ENCODE measurements at places on chromosomes 6 and 20.

- no peak for DNase-seq
These were observed 41.9 kb upstream of the PRSS16 start for GRCh38 chr6:27205375-27206278.

GRCh38 chr6:53107091-53107490 is 41.5 kb downstream of the GCM1 start:
- no peak for DNase-seq

GRCh38 chr6:134585517-134585873 is 267.6 kb upstream of the SGK1 start:
- no peak for DNase-seq

DNA sequence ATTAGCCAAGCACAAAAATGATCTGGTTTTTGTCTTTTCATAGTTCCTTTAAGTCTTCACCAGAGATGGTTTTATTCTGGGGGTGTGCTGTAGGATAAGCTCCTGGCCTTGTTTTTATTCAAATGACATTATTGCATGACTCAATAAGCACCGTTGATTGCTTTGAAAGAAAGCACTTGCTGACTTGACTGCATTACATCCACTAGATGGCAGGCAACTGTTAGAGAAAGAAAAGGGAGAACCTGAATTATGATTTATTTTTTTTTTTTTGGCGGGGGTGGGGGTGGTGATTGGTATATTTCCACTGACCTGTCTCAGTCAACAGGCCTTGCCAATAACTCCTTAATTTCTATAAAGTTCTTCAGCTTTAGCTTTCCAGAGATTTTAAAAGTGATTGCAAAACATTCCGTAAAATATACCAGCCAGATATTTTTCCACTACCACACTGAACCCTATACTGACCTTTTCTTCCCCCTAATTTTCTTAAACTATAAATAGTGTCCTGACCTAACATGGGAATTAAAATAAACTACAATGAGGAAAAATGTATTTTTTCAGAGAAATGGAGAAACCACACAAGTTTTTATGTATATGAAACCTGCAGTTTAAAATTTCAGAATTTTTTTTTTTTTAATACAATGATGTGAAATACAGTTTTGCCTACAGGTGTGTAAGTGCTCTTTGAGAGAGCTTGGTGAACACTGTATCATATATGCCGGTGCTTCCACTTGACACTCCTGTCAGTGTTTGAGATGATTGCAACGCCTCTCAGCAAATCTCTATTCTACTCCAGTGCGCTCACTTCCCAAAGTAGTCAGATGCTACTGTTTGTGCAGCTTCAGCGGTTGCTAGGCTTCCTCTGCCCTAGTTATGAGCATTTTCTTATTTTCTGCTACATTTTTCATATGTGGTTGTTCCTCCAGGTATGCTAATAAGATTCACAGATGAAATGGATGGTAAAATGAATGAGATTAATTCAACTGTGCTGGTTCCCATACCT is 274.3 kb downstream of the CD109 start:
- DNase-seq = no peak

DNA sequence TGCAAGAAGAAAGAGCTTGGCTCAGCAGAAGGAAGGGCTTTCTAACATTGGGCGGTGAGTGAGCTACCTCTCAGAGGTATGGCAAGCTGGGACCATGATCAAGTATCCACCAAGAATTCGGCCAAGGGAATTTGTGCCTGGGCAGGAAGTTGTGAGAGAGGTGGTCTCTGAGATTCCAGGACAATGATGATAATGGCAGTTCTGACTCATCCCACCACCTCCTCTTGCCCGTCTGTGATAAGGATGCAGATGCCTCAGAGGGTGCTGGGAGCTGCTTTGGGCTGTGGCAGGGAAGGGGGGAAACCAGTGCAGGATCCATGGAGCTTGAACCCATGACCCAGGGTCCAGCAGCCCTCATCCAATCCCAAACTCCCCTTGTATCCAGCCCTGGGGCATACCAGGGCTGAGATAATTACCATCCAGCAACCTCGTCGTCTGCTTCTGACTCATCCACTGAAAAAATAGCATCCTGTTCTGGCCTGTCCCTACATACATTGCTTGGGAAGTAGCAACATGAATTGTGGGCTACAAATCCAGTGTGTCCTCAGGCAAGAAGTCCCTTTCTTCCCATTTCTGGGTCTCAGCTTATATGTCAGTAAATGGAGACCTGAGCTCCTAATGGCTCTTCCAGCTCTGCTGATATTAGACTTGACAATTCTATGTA is 5.9 kb downstream of the TGM6 start:
- no peak for DNase-seq

- no peak for DNase-seq
These were observed 27.3 kb downstream of the PRDM1 start for GRCh38 chr6:106113256-106113959.

GRCh38 chr6:138004430-138005287 is 102.6 kb downstream of the PERP start:
- no peak for DNase-seq

DNA sequence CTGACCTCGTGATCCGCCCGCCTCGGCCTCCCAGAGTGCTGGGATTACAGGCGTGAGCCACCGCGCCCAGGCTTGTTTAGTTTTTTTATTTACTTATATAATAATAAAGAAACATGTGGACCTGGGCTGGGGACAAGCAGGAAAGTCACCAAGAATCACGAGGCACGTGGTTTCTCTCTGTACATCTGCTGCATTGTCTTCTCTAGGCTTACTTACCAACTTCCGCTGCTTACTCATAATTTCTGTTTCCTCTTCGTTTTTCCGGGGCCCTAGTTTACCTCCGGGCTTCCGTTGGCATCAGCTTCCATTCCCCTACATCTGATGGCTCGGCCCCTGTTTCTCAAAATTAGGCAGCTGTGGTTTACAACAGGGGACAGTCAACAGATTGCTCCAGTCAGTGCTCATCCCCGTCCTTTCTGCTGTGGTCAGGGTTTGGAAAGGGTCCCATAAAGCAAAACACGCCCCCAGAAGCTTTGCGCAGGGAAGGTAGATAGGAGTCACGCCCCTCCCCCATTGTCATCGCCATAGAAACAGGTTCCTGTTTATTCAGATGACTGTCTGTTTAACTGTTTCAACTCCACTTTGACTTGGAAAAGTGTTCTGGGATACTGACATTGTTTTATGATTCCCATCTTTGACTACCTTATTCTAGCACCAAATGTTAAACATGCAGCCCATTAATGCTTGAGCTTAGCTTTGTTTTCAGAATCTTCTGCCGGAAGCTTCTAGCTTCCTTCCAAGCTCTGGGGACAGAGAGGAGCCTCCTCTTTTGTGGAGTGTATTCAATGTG is 31.9 kb upstream of the TXLNB start:
- peak; percentile 45 for DNase-seq

DNA sequence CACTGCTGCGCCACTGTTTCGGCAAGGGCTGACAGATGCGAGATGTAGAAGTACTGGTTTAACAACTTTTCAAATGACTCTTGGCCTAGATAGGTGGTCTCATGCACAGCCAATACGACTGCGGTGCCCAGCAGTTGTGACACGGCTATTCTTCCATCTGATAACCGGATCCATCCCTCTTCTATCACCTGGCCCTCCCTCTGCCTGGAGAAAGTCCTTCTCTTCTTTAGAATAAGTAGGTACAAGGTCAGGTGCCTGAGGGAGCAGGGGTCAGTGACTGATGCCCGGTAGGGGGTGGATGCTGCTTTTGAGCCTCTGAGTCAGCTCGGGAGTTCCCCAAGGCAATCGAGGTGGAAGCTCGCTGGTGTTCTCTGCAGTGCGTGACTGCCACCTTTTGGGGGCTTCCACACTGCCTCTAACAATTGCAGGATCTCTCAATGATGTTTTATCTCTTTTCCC is 166.8 kb upstream of the GRIK2 start:
- DNase-seq = no peak

DNA sequence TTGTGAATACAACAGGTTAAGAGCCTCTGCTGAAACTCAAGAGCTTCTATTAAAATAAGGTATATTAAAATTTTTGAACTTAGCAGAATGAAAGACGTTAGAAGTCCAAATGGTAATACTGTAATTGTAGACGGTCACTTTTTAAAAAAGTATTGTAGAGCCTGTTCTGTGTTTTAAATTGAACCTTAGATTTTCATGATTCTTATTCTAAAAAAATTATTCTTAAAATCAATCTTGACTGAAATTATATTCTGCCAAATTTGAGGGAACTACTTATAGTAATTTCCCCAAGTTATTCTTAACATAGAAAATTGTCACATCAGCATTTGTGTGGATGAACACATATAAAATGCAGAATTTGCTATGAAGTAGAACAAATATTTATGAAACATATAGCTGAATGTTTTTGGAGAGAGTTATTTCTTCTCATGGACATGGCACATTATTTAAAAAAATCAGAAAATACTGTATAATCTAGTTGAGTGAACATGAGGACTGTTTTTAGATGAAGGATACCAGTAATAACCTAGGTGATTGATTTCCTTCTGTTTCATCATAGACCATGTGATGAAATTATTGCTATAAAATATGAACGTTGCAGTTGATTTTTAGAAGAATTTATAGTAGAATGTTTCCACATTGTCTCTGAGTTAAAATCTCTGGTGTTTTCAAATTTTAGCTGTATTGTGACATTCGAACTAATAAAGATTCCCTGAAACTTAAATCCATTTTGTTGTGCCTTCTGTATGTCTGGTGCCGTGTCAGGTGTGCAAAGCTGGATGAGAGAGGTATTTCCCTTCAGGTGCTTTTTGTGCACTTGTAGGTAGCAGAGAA is 2.8 kb downstream of the TBPL1 start:
- DNase-seq = no peak

DNA sequence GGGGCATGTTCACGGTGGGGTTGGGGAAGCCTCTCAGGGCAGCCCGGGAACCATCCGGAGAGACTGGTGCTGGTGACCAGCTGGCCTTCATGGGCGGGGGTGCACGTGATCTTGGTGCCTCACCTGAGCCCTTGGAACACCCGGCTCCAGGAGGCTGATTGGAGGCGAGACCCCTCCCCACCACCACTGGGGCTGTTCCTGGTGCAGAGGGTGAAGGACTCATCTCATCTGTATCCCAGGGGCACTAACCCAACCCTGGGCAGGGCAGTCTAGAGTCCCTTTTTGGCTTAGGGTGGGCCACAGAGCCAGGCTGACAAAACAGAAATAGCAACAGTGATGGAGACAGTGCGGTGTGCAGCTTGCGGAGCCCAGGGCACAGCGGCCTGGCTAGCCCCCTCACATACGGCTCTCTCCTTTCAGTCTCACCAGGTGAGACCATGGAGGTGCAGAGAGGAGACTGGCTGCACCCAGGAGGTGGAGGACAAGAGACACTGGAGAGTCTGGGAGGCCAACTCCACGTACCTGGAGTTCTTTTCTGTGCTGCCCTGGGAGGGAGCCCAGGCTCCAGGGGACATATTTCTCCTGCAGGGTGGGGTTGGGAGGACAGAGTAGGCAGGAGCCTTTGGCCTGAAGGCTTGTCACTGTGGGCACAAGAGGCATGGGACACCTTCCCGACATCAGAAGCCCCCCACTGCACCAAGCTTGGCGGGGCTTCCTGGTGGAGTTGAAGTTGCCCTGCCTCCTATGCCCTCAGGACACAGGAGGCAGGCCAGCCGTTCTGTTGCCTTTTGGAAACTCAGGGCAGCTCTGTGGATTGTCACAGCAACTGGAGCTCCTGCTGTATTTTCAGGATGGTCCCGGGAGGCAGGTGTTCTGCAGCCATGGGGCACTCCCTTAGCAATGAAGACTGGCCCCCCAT is 106.0 kb downstream of the SYCP2 start:
- DNase-seq = no peak

DNA sequence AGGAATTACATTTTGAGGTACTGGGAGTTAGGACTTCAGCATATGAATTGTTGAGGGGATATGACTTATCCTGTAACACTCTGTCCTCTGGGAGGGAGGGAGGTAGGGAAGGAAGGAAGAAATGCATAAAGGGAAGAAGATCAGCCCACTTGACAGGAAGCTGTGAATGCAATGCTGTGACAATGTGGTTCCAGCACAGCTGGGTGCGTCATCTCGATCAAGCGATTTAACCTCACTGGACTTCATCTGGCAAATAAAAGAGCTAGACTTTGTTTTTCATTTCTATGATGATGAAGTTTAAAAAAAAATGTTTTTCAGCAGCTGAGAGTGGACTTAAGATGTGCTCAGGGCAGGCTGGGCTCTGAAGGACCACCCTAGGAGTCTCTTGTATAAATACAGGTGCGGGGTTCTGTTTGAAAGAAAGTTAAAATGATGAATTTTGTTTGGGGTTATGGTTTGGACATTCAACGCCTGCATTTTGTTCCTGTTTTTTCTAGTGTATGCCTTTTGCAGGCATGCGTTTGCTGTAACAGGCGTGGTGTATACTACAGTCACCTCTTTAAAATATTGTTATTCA is 178.1 kb downstream of the RIMS1 start:
- no peak for DNase-seq

DNA sequence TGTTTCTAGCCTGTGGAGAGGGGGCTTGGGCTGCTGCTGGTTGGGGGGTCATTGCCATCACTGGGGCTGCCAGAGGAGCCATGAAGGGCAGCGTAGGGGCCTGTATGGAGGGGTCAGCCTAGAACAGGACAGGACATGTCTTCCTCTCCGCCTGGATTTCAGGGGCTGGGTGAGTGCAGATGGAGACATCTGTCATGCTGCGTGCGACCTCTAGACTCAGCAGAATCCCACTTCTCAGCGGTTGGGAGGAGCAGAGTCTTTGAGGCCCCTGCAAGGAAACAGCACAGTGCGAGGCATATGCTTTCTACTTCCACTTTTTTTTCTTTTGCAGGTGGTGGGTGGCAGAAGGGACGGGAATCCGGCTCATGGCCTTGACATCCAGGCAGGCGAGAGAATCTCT is 67.9 kb downstream of the EZR start:
- DNase-seq = no peak

DNA sequence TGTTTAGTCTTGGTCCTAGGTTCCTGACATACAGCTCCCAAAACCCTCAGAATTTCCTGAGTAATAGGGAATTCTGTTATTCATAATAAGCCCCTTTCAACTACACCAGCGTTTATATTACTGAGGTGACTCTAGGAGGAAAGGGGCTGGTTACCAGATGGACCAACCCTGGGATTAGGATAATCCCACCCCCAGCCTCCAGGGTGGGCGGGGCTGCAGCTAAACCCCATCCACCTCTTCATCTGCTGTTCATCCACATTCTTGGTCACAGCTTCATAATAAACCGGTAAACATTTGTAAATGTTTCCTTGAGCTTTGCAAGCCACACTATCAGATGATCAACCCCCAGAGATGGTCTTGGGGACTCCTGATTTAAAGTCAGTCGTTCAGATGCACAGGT is 38.3 kb downstream of the NINL start:
- no peak for DNase-seq

DNA sequence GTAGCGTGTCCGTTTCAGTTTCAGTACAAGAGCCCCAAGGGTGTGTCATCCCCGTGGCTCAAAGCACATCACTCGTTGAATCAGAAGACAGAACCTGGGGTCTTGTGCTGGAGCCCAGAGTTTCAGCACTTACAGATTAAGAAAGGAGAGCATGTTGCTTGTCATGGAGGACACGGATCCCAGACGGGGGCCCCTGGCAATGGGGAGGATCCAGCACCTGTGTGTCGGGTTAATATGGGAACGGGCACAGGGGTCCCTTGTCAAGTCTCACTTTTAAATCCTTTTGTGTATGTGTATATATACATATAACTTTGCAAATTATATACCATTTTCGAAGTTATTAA is 23.4 kb downstream of the THBS2 start:
- DNase-seq = no peak

GRCh38 chr6:20657274-20657800 is 123.1 kb downstream of the CDKAL1 start:
- no peak for DNase-seq
